ENCODE measurements at places on chromosomes 16 and 17. TPM values are rescaled to one million over a fixed set of nuclear protein-coding genes. Genes with fewer than 3 reads are reported as not detected.

DBNDD1 gene
- 28.9 TPM for total RNA-seq

CTRB2 gene
- not detected for total RNA-seq

RHBDL1 gene
- total RNA-seq, result 2.8 TPM

DNAH17 gene
- total RNA-seq, result 0.02 TPM

GINS3 gene
- total RNA-seq, result 34.0 TPM

WFDC1 gene
- total RNA-seq, result not detected

WIPI1 gene
- total RNA-seq, result 31.8 TPM

IRX5 gene
- 1.9 TPM for total RNA-seq

KCNJ2 gene
- not detected for total RNA-seq

KRTAP2-1 gene
- not detected for total RNA-seq

OTOP2 gene
- not detected for total RNA-seq

ARHGDIG gene
- total RNA-seq, result 1.1 TPM

MAP3K14 gene
- 35.5 TPM for total RNA-seq

TBC1D26 gene
- not detected for total RNA-seq

MYLK3 gene
- 1.00 TPM for total RNA-seq

TBX6 gene
- total RNA-seq, result not detected

EVPLL gene
- total RNA-seq, result not detected

CD7 gene
- total RNA-seq, result not detected

CRYBA1 gene
- not detected for total RNA-seq

TRAF4 gene
- 90.6 TPM for total RNA-seq

SOX15 gene
- total RNA-seq, result 2.0 TPM

RNF112 gene
- total RNA-seq, result not detected

KRTAP16-1 gene
- total RNA-seq, result not detected

KRT14 gene
- not detected for total RNA-seq

ADGRG1 gene
- total RNA-seq, result 32.6 TPM

HAP1 gene
- total RNA-seq, result 0.14 TPM

ODAD4 gene
- 1.8 TPM for total RNA-seq

PHLPP2 gene
- 14.6 TPM for total RNA-seq

FBXL20 gene
- 9.8 TPM for total RNA-seq

HOXB13 gene
- 1.2 TPM for total RNA-seq

RAB11FIP4 gene
- 2.6 TPM for total RNA-seq

SDR42E1 gene
- 0.03 TPM for total RNA-seq
